NCI-H2227 treated with DMSO at 0.1 percent for 48 hours (cell line): ENCODE measurements at places on chromosomes 2 and 18.
A peak's percentile ranks its signal among the peaks of the same experiment; 100 is the strongest.

- no peak for DNase-seq
Measured at GRCh38 chr2:95276888-95277245, 2.6 kb downstream of the PROM2 start.

DNA sequence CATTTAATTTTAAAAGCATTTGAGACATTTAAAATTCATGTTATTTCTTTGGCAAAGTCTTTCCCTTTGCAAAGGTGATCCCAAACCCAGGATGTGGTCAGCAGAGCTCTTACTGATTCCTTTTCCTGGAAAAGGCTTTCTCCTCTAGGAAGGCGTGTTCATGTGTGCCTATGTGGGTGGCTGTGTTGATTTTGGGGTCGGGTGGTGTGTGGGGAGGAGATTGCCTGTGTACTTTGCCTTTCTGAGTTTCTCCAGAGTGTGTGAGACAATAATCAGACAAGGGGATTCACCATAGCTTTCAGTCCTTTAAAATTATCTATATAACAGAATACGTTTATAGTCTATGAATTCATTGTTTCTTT is 173.2 kb downstream of the SOCS6 start:
- no peak for DNase-seq

- no peak for DNase-seq
Measured at GRCh38 chr2:195604706-195605105, 52.3 kb upstream of the SLC39A10 start.

GRCh38 chr2:212646698-212647366 is 108.2 kb upstream of the ERBB4 start:
- DNase-seq: no peak

GRCh38 chr2:30514134-30514847 is 67.2 kb downstream of the LCLAT1 start:
- no peak for DNase-seq

GRCh38 chr18:33571998-33572787 is 5.8 kb upstream of the ASXL3 start:
- no peak for DNase-seq

- no peak for DNase-seq
Measured at GRCh38 chr18:50341443-50341842, 33.4 kb upstream of the SKA1 start.

DNA sequence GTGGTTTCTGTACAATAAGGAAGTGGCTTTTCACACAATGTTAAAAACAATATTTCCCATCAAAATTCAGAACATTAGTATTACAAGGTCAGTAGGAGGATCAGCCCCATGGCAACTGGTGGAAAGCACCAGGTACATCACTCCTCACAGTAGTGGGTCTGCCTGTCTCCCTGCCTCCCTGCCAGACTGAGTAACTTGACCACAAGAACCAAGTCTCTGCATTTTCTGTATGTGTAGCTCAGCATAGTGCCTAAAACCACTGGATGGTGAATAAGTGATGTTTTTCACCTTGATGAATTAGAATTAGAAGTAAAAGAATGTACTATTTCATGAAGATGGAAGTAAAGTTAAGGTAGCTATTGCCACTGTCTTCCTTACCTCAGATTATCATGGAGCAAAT is 4.1 kb upstream of the WDR7 start:
- no peak for DNase-seq

DNA sequence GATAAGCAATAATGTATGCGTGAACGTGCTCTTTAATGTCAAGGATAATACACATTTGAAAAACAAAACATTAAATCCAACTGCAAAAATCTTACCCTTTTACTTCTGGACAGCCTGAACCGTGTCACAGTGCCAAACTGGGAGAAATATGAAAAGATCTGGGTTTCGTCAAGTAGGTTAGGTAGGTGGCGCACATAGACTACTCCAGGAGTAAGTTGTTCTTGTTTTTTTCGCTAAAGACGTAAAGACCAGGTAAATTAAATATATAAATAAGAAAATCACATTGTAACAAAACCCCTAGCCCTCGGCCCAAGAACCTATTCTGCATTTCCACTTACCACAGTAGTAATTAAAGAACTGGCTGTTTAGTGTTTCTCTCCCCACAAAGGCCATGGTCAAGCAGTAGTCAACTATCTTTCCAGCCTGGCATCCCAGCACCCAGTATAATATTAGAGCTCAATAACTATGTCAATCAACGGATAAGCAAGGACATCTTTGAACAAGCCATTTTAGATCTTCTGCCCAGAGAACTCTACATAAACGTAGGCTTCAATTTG is 1.1 kb downstream of the NIFK start:
- DNase-seq: peak; percentile 13

- no peak for DNase-seq
Measured at GRCh38 chr2:217899231-217900009, 103.4 kb downstream of the TNS1 start.

DNA sequence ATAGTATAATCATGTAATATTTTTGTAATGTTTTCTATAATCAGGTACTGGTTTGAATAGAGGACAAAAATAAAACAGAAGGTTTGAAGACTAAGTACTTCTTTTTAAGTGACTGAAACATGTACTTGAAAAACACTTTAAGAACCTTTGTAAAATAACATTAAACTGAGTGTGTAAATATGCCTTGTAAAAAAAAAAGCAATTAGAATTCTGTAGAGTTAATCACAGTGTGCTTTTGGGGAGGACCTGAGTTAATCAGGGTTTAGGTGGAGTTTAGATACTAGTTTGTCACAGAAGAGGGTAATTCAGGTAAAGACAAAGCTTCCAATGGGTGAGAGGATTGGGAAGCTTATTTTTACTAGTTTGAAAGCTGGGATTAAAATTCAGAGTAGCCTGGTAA is 10.3 kb downstream of the MBD5 start:
- DNase-seq: no peak

DNA sequence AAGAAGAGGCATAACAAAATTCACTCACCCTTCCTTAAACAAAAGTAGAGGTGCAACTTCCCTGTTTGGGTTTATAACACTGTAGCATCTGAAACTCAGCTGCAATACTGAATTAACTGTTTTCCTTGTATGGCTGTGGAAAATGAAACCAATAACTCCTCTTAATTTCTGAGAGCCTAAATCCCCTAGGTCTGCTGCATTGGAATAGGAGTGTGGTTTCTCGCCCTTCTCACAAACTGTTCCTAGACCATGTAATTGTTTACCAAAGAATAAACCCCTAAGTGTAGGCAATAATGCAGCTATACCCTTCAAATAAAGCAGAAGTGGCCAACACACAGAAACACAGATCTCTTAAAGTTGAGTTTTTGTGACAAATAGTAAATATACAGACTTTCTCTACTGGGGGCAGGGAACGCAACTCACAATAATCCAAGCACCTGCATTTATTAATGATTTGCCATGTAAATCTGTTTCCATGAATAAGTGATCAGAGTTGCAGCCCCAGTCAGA is 52.0 kb downstream of the RASGRP3 start:
- no peak for DNase-seq

DNA sequence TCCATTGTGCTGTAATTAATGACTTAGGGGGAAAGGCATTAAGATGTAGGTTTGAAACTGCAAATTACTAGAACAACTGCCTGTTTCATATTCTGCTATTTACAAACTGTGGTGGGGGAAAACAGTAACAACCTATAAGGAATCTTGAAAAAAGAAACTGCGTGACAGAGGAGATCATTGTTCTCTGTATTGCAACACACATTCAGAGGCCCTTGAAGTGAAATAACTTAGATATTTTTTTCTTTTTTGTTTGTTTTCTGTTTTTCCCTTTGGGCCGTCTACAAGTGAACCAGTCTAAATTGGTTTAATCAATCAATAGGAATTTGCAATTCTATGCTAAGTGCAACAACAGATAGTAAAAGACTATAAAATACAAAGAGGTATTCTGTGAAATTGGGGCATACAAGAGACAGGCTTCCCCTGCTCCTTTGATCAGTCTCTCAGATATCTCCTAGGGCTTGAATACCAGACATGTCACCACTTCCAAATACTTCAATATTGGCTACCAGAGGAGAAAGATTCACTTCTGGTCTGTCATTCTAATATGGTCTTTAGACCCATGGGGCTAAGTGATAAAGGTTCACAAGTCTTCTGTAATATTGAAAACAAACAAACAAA is 2055.1 kb upstream of the CELF4 start:
- no peak for DNase-seq

DNA sequence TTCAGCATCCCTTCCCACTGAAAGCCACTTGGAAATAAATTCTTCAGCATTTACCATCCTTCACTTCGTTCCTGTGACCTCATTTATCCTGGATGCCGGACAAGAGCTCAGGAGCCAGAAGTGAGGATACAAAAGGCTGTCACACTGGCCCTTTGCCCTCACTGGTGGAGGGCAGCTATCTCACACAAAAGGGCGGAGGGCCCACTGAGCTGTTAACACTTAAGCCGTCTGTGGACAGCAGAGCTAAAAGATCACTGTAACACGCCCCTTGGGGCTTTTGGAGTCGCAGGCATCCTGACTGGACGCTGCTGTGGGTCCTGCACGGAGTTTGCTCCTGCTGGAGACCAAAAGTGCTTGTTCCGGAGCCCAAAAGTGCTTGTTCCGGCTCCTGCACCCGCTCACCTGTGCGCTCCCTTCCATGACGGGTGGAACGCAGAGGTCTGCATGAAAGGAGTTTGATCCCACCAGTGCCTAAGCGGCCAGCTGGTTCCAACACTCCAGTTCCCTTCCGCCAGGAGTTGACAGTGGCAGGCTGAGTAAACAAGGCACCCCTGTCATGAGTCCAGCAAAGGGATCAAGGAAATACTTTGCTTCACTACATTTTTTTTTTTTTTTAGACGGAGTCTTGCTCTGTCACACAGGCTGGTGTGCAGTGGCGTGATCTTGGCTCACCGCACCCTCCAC is 572.0 kb upstream of the LINC00305 start:
- DNase-seq: no peak

- no peak for DNase-seq
Measured at GRCh38 chr18:11759456-11759855, 70.4 kb downstream of the GNAL start.

DNA sequence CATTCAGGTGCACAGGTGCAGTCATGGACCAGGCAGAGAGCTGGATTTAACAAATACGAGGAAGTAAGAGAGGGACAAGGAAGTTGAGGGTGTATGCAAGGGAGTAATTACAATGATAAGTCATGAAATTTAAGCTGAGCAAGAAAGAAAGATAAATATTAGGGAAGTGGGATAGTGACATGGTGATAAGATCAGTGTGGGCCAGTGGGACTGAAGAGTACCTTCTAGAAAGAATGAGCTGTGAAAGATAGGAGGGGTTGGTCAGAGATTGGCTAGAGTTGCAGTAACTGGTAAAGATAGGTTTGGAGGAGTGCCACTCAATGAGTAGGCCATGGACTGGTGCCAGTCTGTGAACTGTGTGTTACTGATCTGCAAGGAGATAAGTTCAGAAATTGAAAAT is 200.8 kb upstream of the SIX3 start:
- no peak for DNase-seq

DNA sequence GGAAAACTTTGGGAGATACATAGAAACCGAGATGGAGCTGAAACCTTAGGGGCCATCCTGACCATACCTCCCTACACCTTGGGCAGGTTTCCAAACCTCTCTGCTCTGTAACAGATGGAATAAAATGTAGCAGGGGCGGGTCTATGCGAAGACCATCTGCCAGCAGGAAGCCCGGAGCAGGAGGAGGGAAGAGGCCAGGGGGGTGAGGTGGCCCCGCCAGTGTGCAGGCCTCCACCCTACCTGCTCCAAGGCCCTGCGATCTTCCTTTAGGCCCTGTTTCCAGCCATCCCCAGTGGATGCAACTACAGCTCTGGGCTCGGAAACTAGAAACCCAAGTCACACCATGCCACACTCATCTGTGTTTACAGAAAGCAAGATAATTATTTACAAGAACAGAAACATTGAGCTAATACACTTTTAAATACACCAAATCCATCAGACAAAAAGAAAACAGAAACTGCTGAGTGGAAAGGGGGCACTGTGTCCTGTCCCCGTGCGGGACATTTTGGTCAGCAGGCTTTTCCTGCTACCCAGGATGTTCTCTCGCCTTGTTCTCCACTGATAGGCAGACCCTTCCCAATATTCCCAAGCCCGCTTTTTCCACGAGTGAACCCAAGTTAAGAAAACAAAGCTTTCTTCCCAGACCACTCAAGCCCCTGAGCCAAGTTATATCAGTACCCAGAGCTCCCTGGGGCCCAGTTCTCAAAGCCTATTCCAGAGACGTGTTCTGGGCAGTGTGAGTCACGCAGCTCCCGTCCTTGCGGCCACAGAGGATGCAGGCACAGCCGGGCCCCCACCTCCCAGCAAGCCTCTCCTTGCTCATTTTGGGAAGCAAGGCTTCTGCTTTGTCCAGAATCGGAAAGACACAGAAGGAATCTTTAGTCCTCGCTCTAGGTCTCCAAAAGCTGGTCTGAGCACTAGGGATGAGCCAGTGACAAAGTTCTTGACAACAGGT is 17.3 kb downstream of the CIB4 start:
- DNase-seq: no peak

DNA sequence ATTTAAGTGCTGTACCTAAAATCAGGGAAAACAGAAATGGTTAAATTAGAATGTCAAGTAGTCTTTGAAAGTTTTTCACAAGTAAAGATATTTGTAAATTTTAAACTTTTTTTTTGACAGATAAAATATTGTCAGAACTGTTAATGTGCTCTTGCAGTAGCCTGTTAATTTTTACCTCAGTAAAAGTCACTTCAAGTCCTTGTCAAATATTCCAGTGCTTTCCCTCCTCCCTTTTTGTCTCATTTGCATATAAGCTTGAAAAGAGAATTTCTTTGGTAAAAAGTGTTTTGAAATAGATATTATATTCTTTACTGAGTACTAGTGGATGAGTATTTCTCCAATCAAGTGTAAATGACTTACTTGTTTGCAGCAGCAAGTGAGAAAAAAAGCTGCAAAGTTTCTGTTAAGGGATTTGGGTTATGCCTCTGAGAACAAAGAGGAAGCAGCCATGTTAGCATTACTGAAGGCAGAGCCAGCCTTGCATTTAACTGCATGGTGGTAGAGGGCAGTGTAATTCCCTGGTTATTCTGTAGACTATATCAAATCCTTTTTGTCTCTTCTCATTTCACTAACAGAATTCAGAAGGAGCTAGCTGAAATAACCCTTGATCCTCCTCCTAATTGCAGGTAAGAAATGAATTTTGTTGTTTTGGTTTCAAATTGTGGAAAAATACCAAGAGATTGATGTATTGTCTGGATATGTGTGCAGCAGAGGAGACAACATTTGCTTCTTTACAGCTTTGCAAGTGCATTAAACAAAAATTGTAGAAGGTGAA is 3.2 kb downstream of the UBE2E3 start:
- peak; percentile 78 for DNase-seq

- DNase-seq: no peak
Measured at GRCh38 chr2:230319211-230319862, 7.7 kb upstream of the SP140L start.

GRCh38 chr2:27730261-27730662 is 41.3 kb upstream of the MRPL33 start:
- DNase-seq: no peak

DNA sequence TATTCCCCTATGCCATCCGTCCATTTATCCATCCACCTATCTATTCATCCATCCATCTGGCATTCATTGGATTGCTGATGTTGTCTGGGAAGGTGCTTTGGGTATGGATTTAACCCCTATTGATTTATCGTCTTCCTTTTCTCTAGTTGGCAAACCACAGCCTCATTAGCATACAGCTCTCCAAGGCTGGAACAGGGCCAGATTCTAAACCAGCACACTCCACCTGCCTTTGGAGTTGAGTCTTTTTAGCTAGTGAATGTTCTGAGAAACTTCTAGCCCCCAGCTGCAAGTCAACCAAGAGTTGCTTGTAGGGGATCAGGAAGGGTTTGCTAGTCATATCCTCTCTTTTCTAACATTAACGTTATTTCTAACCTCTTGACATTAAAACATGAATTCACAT is 90.7 kb downstream of the NRP2 start:
- DNase-seq: no peak
